ENCODE measurements at places on chromosomes 6 and 20.

GRCh38 chr6:135449246-135449645 lies 48.3 kb downstream of the AHI1 start:
- DNase-seq: no peak

DNA sequence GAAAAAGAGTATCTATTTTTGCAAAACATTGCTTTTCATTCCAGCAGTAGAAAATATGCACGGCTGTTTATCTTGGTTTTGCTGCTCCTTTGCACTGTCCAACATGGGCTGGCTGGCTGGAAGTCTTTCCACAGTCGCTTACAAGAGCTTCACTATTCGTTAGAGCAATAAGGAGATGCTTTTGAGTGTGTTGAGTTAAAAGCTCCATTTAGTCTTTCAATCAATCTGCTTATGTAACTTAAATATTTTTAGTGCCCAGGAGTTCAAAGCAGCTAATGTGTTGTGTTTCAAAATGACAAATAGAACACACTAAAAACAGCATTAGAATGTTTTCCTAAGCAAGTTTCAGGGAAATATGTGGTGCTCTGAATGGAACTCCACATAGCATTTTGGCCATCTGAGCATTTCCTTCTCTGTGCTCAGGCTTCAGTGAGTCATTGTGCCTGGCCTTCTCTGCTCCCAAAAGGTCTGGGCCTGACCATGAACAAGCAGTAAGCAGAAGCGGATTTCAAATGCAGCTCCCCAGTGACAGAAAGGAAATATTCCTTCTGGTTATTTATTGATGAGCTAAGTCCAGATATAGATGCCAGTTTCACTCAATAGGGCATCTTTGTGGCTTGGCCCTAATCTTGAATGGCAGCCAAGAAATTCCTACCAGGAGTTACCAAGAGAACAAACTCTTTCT lies 580.3 kb downstream of the TENT5A start:
- DNase-seq: no peak

GRCh38 chr6:168695701-168696100 lies 254.7 kb downstream of the SMOC2 start:
- no peak for DNase-seq

DNA sequence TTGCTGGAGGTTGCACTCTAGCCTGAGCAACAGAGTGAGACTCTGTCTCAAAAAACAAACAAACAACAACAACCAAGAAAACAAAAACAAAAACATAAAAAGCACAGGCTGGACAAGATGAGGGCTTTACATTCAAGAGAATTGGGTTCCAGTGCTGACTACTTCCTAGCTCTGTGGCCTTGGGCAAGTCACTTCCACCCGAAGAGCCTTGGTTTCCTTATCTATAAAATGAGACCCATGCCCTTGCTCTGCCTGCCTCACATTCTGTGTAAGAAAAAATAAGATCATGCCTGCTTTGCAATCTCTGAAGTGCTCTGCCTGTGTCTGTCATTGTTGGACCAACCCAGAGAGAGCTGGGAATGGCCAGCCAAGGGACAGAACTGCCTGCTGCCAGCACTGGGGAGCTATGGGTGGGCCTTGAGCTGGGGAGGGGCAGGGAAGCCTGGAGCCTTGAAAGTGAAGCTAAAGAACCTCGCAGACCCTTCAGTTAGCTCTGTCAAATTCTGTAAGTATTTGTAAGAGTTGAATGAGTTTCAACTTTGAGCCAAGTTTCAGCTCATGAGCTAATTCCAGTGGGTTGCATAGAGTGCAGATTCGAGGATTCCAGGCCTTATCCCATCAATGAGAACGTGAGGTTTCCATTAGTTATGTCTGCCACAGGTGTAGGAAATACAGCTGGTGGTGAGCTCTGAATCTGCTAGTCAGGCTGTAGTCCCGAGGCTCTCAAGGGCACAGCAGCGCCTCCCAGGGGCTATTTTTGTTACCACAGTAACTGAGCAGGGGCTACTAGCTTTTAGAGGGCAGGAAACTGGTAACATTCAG lies 93.2 kb downstream of the DLGAP4 start:
- no peak for DNase-seq

DNA sequence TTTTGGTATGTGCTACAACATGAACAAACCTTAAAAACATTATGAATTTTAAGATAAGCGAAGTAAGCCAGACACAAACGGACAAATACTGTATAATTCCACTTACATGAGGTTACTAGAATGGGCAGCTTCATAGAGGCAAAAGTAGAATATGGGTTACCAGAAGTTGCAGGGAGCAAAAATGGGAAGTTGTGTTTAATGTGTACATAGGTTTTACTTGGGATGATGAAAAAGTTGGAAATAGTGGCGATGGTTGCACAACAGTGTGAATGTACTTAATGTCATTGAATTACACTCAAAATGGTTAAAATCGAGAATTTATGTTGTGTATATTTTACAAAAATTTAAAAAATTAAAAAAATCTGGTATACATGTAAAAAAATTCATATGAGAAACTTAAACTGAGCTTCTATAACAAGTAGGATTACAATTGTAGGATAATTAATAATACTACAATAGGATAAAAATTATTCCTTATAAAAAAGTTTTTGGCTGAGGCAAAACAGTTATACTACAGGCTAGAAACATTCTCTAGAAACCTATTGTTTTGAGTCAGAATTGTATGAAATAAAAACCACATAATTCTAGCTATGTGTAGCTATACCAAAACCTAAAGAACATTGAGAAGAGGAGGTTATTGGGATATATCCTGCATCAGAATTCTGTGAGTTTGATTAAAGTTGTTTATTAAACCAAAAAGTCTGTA lies 24.8 kb upstream of the DYNLRB1 start:
- no peak for DNase-seq

- no peak for DNase-seq
Observed at GRCh38 chr20:6703047-6703446, 64.4 kb upstream of the BMP2 start.

- no peak for DNase-seq
Observed at GRCh38 chr6:142395266-142395665, 93.5 kb downstream of the ADGRG6 start.

DNA sequence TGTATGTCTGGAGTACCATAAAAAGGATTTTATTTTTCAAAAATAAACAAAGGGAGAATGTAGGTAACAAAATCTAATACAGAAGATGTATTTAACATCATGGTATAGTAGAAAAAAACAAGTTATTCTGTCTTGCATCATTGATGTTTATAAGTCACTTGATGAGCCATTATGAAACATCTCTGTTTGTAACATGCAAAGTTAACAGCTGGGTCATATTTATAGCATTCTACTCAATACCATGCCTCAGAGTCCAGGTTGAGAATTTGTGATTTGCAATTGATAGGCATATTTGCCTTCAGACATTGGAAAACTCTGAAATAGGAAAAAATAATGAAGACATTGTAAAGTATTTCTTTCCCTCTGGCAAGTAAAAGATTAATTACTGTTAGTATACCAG lies 52.3 kb upstream of the IL20RA start:
- no peak for DNase-seq

DNA sequence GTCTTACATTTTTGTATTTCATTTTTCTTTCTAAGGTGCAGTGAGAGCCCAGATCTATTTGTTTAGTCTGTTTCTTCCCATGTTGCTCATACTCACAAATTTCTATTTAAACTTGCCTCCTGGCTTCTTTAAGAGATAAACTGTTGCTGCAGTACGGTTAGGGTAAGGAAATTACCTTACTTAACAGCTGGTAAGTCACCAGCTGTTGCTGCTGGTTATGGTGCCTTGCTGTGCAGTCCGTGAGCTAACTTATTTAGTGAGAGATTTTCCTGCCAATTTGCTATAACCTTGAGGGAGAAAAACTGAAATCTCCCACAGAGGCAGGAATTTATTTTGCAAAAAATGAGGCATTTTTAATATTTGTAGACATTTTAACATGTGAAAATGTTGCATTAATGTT lies 261.0 kb downstream of the UST start:
- DNase-seq: no peak

All from cerebellum (tissue), 4 donors.